Cardiac muscle cell (in vitro differentiated cells and primary cell): ENCODE measurements at places on chromosomes 13 and 19. TPM values are rescaled to one million over a fixed set of nuclear protein-coding genes. Genes with fewer than 3 reads are reported as not detected.

GRCh38 chr13:33087790-33088189, 71.6 kb downstream of the KL start:
- no peak overlapping the region for H3K4me3 ChIP-seq
- H3K27me3 ChIP-seq: no peaks in the 10 kb centered on the region
- H3K27ac ChIP-seq: no peak overlapping the region
- no peaks in the 10 kb centered on the region for H3K36me3 ChIP-seq

The ATP8B3 gene
- total RNA-seq: 1.2 and 8.6 TPM in 2 replicates

DNA sequence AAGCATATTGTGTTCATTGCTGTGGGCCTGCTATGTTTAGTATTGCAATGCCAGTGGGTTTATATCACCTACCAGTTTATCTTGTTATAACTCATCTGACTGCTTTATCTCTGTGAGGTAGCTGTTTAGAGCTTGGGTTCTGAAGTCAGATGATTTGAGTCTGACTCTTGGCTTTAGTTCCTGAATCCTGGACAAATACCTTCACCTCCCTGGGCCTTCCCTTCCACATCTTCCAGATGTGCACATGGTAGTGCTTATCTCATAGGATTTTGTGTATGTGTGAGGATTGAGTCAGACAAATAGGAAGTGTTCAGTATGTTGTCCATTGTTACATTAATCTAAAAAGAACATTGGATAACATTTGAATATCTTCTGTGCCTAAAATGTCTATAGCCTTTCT, 63.5 kb upstream of the ANKRD10 start:
- no peak overlapping the region for H3K4me3 ChIP-seq
- peak; percentile 30 for DNase-seq
- no peaks in the 10 kb centered on the region for H3K27me3 ChIP-seq
- H3K4me1 ChIP-seq: no peaks in the 10 kb centered on the region
- no peaks in the 10 kb centered on the region for H3K36me3 ChIP-seq
- H3K27ac ChIP-seq: no peak overlapping the region

The ZNF497 gene
- 5.9 and 7.6 TPM in 2 replicates for total RNA-seq

DNA sequence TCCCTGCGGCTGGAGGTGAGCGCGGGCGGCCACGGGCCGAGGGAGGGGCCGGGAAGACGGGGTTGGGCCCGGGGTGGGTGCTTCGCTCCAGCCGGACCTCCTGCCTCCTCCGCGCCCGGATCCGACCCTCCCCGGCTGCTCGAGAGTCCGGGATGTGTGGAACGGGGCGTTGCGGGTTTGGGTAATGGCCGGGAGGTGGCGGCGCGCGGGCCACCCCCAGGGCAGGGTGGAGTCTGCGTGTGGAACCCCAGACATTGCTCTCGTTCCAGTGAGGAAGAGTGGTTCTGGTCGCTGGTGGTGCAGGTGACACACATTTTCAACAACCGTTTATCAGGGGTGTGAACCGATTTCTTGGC, 38.8 kb downstream of the ARHGEF7 start:
- H3K36me3 ChIP-seq: no peaks in the 10 kb centered on the region
- no peak for DNase-seq
- peaks cover 17% of the 10 kb centered on the region for H3K4me1 ChIP-seq
- peaks cover 22% of the 10 kb centered on the region for H3K27me3 ChIP-seq
- peak overlapping the region; percentile 99 for H3K27ac ChIP-seq

DNA sequence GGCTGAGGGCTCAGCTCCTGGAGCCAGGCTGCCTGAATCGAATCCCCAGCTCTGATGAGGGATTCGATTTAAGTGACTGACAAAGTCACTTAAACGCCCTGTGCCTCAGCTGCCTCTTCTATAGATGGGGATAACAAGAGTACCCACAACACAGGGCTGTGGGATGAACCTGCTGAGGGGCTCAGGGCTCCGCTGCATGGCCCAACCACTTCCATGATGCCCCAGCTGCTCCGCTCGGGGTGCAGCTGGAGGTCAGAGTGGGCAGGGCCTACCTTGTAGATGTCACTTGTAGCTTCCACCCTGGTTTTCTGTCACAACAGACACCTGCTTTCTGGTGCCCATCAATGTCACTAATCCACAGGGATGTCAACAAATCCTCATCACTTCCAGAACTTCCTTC, 39.2 kb downstream of the STK24 start:
- H3K27ac ChIP-seq: no peak overlapping the region
- peaks cover 26% of the 10 kb centered on the region for H3K4me1 ChIP-seq
- H3K27me3 ChIP-seq: no peaks in the 10 kb centered on the region
- H3K36me3 ChIP-seq: no peaks in the 10 kb centered on the region
- no peak overlapping the region for H3K4me3 ChIP-seq

DNA sequence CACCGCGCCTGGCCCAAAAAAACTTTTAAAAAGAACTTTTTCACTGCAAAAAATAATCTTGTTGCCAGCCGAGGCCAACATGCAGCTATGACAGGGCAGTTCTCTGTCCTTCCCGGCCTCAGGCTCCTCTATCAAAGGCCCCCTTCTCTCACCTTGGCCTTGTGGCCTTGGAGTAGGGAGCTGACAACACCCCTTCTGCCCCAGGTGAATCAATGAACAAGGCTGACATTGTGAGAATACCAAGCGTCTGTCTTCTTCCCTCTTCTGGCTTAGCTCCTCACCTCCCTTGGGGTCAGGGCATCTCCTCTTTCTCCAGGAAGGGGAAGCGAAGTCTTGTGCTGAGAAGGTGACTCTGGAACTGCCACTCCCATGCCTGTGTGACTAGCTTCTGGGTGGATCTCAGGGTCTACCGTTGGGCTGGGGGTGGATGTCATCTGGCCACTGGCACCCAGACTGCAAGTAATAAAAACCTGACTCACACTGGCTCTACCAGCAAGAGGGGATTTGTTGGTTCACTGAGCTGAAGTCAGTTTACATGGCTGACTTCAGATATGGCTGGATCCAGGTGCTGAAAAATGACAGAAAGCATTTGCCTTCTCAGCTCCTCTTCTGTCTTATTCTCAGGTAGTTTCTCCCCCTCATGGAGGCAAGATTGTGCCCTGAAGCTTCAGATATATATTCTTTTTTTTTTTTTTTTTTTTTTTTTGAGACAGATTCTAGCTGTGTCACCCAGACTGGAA, 6.3 kb downstream of the C19orf38 start:
- H3K27ac ChIP-seq: no peak overlapping the region
- no peaks in the 10 kb centered on the region for H3K4me1 ChIP-seq
- no peak for DNase-seq
- H3K36me3 ChIP-seq: no peaks in the 10 kb centered on the region
- H3K27me3 ChIP-seq: no peaks in the 10 kb centered on the region
- no peak overlapping the region for H3K4me3 ChIP-seq

The PSG1 gene
- total RNA-seq: not detected in 2 replicates

The MAMSTR gene
- total RNA-seq: 3.5 and 4.7 TPM in 2 replicates

The CD33 gene
- not detected in 2 replicates for total RNA-seq

- H3K4me1 ChIP-seq: no peaks in the 10 kb centered on the region
- DNase-seq: no peak
- no peaks in the 10 kb centered on the region for H3K36me3 ChIP-seq
- H3K27ac ChIP-seq: no peak overlapping the region
- no peaks in the 10 kb centered on the region for H3K27me3 ChIP-seq
Measured at GRCh38 chr13:80235967-80236302, 105.0 kb downstream of the SPRY2 start.

DNA sequence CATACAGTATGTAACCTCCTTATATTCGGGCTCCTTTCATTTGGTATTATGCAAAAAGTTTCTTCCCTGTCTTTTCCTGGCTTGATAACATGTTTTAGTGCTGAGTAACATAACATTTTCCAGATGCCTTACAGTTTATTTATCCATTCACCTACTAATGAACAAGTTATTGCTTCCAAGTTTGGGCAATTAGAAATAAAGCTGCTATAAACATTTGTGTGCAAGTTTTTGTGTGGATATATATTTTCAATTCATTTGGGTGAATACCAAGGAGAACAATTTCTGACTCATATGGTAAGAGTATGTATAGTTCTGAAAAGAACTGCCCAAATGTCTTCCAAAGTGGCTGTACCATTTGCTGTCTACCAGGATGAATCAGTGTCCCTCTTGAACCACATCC, 360.9 kb downstream of the PCDH17 start:
- no peak for DNase-seq
- H3K4me1 ChIP-seq: peaks cover 7% of the 10 kb centered on the region
- no peak overlapping the region for H3K4me3 ChIP-seq
- no peaks in the 10 kb centered on the region for H3K36me3 ChIP-seq
- H3K27ac ChIP-seq: no peak overlapping the region

The COL4A2 gene
- total RNA-seq: 285 and 516 TPM in 2 replicates

DNA sequence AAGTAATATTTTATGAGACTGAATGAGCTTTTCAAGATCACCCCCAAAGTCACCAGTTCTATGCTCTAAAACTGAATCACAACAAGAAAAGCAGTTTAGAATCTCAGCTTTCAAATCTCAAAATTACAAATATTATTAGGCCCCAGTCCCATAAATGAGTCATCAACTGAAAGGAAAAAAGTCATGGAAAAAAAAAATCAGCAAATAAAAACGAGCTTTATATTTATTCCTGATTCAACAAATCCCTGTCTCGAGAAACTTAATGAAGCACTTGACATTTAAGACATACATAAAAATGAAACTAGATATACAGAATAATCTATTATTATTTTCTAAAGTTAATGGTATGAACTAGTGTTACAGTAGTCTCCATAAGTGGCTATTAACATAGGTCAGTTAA, 203.0 kb downstream of the DIAPH3 start:
- no peaks in the 10 kb centered on the region for H3K4me1 ChIP-seq
- H3K27ac ChIP-seq: no peak overlapping the region
- H3K27me3 ChIP-seq: no peaks in the 10 kb centered on the region
- no peak overlapping the region for H3K4me3 ChIP-seq
- DNase-seq: no peak

DNA sequence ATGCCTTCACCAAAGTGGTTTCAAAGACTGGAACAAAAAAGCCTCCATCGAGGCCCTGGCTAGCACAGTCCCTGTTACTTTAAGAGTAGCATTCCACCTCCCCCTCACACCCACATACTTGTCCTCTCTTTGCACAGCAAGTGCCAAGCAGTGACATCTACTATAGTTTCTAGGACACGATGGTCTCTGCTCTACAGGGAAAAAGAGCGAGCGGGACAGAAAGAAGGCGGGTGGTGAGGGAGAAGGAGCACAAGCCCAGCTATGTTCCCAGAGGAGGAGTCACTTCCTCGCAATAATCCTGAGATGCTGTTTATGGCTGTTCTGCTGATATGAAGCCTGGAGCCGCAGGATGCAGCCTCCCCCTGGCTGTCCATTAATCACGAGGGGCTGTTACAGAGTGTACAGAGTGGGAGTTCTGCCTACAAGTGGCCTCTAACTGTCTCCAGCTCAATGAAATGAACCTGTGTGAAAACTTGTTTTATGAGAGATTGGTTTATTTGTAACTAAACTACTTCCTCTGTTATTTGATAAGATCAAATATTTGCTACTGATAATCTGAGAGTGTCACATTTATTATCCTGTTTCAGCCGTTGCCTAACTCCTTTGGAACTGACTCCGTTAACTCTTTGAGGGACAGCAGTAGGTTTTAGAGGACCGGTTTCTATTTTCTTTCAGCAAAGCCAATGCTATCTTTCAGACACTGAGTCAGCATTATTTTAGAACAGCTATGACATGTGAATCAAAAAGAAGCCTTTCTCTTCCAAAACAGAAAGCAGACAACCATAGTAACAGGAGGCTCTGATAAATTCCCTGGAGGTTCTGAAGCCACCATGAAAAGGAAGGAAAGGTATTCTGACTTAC, 208.0 kb downstream of the SPRY2 start:
- no peaks in the 10 kb centered on the region for H3K27me3 ChIP-seq
- peaks cover 35% of the 10 kb centered on the region for H3K4me1 ChIP-seq
- H3K27ac ChIP-seq: peak overlapping the region; percentile 90
- DNase-seq: peak; percentile 79
- H3K36me3 ChIP-seq: no peaks in the 10 kb centered on the region
